Fibroblast of the aortic adventitia (primary cell): ENCODE measurements at places on chromosomes 6 and 20.

DNA sequence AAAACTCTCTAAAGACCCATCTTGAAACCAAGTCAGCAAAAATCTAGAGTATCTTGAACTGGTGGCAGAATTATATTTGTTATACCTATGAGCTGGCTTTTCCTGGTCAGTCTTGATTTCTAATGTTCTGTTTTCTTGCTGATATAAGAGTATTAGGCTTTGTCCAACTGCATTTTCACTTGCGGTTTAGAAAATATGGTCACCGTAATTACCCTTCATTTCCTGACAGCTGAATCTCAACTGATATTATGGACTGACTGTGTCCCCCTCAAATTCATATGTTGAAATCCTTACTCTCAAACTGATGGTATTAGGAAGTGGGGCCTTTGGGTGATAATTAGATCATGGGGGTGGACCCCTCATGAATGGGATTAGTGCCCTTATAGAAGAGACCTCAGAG, 72.1 kb downstream of the TXLNB start:
- no peak for DNase-seq

DNA sequence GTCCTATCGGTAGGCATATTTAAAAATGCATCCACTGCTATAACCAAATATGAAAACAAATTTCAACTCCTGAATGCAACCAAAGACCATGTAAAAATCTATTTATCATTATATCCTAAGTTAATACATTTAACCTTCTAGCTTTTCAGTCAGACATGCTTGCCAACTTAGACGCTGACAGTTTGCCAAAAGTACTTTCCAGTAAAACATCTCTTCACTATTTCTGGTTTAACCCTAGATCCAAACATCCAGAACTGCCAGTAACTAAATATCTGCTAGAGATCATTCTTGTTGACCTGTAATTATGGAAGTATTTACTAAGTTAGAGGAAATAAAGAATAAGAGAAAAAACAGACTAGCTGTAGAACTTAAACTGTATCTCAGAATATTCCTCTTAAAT, 210.2 kb upstream of the THEMIS start:
- DNase-seq, result peak; percentile 56

GRCh38 chr20:58023346-58023745, 205.1 kb downstream of the ANKRD60 start:
- no peak for DNase-seq

DNA sequence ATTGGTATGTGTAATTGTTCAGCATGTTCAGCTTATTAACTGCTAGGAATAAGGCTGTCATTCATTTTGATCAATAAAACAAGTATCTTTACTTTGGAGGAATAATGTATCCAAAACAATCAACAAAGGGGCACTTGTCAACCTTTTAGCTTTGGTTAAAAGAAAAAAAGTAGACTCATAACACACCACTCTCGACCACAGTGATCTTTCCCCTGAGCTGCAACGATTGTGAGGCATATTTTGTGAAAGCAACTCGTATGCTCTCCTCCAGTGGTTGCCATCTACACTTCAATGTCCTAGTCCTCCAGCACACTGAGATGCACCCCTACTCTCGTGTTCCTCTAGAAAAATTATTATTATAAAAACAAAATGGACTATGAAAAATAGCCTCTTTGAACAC, 60.1 kb upstream of the PDE7B start:
- DNase-seq, result no peak

GRCh38 chr6:80215063-80215462, 108.6 kb downstream of the BCKDHB start:
- DNase-seq, result no peak

DNA sequence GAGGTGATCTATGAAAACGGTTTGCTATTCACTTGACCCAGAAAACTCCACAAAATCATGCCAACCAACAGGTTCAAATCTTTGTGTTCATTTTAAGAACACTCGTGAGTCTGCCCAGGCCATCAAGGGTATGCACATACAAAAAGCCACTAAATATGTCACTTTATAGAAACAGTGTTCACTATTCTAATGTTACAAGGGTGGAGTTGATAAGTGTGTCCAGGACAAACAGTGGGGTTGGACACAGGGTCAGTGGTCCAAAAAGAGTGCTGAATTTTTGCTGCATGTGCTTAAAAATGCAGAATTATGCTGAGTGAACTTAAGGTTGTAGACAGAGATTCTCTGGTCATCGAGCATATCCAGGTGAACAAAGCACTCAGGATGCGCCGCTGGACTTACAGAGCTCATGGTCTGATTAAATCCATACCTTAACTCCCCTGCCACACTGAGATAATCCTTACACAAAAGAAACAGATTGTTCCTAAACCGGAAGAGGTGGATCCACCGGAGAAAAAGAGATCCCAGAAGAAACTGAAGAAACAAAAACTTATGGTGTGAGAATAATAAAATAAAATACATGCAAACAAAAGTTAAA, 23.5 kb downstream of the KIAA0408 start:
- DNase-seq, result no peak

GRCh38 chr20:58044286-58044685, 184.2 kb downstream of the ANKRD60 start:
- no peak for DNase-seq

- no peak for DNase-seq
Measured at GRCh38 chr6:116445102-116445501, 16.1 kb upstream of the CALHM6 start.

DNA sequence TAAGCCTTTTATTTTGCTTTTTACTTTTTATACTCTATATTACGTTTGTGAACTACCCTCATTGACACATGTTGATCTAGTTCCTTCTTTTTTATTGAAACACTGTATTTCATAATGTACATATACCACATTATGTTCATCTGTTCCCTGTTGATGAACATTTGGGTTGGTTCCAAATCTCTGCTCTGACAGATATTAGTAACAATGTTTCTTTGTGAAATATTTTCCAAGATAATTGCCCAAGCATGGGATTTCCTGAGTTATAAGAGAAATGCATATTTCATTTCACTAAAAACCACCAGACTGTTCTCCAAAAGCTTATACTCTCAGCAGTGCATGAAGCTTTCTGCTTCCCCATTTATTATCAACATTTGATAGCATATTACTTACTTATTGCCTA, 44.2 kb upstream of the TNFRSF21 start:
- DNase-seq, result no peak

- DNase-seq, result peak; percentile 26
Measured at GRCh38 chr6:125294036-125294435, 7.7 kb downstream of the HDDC2 start.

DNA sequence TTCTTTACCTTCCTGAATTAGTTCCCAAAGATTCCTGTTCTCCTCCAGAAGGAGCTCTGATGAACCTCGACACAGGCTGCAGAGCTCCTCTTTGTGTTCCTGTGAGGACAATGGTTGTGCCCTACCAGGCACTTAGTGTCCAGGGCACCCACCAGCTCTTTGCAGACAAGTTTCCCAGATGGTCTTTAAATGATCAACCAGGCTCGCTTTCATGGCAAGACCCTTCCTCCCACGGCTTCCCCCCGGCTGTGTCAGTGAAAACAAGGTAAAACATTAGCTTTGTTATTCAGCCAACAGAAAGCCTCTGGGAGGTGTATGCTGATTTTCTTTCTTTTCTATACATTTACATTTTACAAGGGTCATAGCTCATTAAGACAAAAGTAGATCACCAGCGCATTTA, 32.3 kb upstream of the CNKSR3 start:
- DNase-seq, result no peak

- DNase-seq, result no peak
Measured at GRCh38 chr6:89411145-89412070, 665 bp downstream of the RRAGD start.

GRCh38 chr6:138620630-138621029, 121.3 kb upstream of the NHSL1 start:
- no peak for DNase-seq

DNA sequence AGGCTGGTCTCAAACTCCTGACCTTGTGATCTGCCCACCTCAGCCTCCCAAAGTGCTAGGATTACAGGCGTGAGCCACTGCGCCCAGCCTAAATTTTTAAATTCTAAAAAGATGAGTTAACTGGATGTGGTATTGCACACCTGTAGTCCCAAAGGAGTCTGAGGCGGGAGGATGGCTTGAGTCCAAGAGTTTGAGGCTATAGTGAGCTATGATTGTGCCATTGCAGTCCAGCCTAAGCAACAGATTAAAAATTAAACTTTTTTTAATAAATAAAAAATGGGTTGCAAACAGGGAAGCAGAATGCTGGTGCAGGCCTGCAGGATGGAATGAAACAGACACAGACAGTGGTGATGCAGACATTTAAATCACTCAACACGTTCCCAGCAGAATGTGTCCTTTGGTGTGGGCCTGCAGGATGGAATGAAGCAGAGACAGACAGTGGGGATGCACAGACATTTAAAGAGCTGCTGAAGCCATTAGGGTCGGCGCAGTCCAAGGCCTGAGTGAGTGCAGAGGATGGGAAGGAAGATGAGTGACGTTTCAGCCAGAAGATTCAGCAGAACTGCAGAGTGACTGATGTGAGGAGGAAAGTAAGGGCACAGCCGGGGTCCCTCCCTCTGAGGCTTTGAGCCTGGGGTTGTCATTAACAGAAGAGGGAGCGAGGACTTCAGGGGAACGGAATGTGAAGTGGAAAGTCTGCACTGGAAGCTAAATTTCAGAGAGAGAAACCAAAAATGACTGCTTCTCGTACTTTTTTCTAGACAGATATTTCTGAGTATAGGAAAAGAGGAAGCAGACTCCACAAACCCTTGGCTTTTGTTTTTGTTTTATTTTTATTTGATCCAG, 117.5 kb downstream of the RIN2 start:
- no peak for DNase-seq

DNA sequence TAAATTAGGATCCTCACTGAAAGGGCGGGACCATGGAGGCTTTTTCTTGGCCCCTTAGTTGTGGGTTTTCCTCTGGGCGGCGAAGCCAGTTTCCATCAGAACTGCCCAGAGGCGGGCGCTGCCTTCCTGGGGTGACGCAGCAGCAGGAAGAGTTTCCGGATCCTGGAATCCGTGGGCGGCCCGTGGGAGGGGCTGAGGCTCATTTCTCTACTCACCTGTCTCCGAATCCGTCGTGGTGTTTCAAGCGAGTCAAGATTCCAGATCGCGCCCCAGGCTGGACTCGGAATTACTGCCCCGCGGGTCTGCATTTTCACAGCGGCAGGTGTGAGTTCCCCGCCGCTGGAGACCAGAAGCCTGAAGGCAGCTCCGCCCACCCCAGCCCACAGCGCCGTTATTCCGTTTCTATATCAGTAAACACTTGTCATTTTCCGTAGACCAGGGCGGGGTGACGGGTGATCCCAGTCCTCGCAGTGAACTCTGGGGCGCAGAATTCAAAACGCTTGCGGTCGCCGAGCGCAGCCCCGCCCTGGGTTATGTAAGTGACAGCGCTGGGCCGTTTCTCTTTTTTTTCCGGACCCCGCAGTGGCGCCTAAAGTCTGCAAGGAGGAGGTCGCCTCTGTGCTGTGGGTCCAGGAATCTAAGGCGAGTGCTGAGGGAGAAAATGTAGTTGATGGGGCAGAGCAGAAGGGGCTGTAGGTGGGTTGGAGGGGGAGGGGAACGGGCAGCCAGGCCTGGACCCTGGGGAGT, 27.2 kb upstream of the POU5F1 start:
- DNase-seq, result peak; percentile 72

DNA sequence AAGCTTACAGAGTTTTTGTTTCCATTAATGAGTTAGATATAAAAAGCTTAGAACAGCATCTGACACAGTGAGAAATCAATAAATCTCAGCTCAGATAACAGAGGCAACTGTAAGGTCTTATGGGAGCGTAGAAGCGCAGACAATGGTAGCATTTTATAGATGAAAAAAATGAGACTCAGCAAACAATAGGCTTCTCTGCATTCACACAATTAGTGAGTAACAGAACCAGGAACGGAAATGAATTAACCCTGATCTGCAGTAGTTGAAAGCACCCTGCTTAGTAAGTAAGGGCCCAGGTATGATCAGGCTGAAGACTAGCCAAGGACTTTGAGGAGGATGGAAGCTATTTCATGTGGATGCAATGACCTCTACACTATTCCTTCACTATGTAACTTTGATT, 147.2 kb upstream of the EYA4 start:
- DNase-seq, result no peak

DNA sequence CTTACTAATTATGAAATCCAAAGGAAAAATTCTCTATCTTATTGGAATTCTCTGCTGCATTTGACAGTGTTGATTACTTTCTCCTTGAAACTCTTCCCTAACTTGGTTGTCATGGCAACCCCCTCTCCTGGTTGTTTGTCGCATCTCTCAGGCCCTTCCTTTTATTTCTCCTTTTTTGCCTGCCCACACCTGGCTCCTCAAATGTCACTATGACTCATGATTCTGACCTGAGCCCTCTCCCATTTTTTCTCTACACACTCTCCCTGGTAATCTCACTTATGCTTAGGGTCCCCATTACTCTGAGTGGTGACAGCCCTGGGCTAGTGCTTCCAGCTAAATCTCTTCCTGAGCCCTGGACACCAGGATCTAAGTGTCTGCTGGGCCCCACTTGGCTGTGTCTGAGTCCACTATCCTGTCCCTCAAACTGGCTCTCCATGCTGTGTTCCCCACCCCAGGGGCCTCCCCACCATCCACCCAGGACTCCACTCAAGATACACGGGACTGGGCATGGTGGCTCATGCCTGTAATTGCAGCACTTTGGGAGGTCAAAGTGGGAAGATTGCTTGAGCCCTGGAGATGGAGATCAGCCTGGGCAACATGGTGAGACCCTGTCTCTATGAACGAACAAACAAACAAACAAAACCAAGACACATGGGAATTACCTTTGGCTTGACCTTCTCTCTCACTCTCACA, 16.5 kb upstream of the NNAT start:
- DNase-seq, result no peak

DNA sequence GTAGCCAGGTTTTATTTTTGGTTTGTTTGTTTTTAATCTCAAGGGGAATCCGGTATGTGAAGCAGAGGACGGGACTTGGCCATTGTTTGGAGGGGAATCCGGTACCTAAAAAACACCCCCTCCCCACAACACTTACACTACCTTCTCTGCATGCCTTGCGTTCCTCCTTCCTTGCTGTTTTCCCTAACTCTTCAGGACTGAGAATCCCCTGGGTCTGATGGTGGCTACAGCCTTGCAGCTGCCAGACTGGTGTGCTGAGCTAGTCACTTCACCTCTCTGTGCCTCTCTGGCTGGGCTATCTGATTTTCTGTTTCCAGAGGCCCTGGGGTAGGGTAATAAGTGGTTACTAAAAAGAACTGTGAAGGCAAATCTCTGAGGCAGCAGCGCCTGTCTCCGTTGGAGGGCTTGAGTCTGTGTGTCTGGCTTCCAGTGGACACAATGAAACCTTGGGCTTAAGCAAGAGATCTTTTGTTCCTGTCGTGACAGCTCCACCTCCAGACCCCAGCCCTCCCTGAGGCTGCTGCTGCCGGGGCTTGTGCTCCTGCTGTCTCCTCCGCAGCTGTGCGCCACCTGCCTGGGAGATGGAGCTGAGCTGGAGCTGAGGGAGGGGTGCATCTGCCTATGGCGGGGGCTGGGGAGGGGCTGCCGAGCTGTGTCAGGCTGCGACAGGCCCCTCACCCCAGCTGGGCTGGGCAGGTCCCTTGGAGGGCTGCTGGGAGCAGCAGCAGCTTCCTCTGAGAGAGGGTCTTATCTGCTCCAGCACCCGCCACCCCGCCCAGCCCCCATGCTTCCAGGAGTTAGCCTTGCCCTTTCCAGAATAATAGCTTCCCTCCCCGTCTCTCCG, 65.8 kb upstream of the CCDC167 start:
- no peak for DNase-seq
